ENCODE measurements at places on chromosomes 1 and 21.

DNA sequence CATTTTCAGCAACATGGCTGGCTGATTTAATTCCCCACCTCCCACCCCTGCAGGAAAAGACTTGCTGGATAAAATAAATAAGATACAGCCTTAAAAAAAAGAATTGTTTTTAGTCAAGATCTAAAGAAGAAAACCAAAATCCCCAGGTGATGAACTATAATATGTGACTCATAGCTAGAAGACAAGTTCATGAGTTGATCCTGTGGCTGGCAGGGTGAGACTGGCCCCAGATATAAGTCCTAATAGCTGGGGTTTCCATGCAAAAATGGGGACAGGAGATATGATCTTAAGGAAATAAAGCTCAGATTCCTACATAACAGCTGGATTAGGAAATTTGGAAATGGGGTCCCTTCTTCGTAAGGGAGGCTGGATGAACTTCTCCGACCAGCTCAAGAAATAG is 21.9 kb upstream of the RGSL1 start:
- DNase-seq: no peak

DNA sequence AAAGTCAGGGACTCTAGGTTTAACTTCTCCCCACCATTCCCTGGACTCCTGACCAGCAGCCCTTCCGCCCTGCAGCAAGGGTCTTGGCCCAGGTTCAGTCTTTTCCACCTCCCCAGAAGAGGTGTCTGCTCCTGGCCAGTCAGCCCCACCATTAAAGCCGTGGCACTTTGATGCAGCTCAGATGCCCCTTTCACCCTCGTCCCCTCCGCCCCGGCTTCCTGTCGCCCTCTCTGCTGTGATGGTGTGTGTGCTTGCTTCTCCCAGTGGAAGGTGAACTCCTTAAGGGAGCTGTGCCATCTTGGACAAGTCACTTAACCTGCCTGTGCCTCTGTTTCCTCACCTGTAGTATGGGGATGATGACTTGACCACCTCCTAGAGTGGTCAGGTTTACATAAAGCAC is 17.8 kb upstream of the TTC4 start:
- no peak for DNase-seq

DNA sequence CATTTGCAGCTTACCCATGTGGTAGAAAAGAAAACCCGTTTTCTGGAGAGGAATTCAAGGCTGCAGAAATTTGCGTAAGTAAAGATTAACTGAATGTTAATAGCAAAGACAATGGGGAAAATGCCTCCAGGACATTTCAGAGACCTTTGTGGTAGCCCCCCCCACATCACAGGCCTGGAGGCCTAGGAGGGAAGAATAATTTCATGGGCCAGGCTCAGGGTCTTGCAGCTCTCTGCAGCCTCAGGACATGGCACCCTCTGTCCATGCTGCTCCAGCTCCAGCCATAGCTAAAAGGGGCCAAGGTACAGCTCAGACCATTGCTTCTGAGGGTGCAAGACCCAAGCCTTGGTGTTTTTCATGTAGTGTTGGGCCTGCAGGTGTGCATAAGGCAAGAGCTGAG is 92.7 kb upstream of the ZNF678 start:
- no peak for DNase-seq

GRCh38 chr1:105386489-105386888 is 1636.8 kb downstream of the AMY1C start:
- DNase-seq: no peak

- DNase-seq: no peak
Measured at GRCh38 chr1:39091845-39092645, 65.9 kb downstream of the NDUFS5 start.

GRCh38 chr1:209250861-209251636 is 332.5 kb upstream of the CAMK1G start:
- peak; percentile 50 for DNase-seq

DNA sequence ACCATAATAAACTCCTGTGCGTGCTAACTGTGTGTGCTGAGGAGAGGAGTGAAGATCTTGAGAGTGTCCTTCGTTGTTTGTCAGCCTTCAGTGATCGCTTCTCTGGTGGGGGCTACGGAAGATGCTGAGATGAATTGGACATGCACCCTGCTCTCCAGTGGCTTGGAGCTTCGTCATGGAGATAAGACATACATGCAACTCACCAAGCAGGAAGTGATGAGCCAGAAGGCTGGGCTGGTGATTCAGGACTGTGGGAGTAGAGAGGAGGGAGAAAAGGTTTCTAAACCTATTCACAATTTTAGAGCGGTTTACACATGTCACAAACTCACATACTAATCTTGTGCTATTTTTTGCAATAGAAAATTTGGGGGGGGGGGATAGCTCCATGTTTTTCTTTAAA is 128.9 kb upstream of the ADAR start:
- DNase-seq: peak; percentile 35

- DNase-seq: no peak
Measured at GRCh38 chr1:33459691-33460090, 12.8 kb upstream of the ZSCAN20 start.

- DNase-seq: no peak
Measured at GRCh38 chr1:119046785-119047438, 58.8 kb upstream of the TBX15 start.

- DNase-seq: peak; percentile 72
Measured at GRCh38 chr1:102120910-102121309, 124.2 kb upstream of the OLFM3 start.

GRCh38 chr1:60697204-60697994 is 385.0 kb upstream of the NFIA start:
- no peak for DNase-seq

- DNase-seq: no peak
Measured at GRCh38 chr1:107867422-107867821, 97.6 kb downstream of the VAV3 start.

- no peak for DNase-seq
Measured at GRCh38 chr21:43360441-43361126, 66.3 kb downstream of the SIK1 start.

DNA sequence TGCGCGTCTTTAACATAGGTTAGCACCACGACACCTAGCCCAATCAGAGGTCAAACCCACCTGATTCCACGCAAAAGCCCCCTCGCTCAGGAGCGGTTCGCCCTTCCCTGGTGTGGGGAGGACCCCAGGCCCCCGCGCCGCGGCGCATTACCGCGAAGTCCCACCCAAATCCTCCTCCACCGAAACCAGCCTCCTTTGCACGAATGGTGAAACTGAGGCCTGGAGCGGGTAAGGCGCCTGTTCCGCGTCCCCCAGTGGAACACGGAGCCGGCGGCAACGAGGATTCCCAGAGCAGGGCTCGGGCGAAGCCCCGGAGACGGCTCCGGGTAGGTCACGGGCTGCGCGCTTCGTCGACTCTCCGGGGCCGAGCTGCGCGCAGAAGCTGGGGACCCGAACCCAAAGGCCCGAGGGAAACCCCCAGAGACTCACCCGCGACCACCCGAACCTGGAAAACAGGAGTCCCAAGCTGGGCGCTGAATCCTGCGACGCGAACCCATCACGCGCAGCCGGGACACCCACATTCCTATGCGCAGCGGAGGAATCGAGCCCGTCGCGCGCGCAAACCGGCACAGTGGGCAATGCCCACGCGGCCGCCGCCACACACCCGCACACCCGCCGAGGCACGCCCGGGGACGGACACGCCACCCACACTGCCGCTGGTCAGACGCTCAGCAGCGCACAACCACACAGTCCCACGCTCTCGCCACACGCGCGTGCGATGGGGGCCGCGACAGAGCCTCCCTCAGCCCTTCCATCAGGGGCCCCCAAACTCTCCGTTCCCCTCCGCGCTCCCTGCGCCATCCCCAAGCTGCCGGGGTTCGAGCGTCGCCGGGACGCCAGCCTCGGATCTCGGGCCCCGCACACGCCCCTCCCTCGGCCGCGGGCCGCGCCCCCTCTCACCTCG is 507 bp downstream of the GLIS1 start:
- no peak for DNase-seq

GRCh38 chr1:157784801-157785200 is 7.9 kb upstream of the FCRL2 start:
- no peak for DNase-seq

- DNase-seq: no peak
Measured at GRCh38 chr1:241024834-241025233, 332.2 kb downstream of the RGS7 start.

GRCh38 chr1:38563942-38564735 is 295.4 kb downstream of the RRAGC start:
- no peak for DNase-seq

DNA sequence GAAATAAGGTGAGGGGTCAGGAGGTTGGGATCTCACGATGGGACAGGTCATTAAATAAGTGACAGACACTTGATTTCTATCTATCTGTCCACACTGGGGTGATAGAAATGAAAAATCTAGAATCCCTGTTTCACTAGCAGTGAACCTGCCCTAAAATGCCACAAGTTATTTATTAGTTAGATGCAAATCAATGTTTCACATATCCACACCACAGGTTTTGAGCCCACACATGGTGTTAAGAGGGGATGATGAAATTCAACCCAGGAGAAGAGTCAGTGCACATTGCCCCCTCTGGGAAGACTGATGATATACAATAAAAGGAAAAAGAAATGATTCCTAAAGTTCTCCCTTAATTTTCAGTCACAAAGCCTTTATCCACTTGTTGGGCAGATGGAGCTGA is 10.1 kb upstream of the NTPCR start:
- DNase-seq: no peak

- no peak for DNase-seq
Measured at GRCh38 chr21:36428761-36429432, 43.7 kb downstream of the CHAF1B start.

DNA sequence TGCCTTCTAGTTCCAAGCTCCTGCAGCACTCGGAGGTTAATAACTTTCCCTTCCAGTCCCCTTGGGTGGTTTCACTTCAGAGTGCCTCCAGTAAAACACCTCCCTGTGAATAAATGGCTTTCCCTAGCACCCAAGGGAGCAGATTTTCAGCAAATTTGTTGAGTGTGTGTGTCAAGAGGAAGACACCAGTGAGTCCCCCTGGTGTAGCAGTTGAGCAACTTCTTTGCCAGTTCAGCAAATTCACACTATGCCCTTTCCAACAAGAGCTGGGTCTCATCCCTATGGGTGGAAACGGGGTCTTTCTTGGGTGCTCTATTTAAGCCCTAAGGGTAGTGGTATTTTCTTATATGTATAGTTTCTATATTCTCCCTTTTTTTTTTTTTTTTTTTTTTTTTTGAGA is 806 bp upstream of the AADACL4 start:
- DNase-seq: no peak

GRCh38 chr1:156414461-156415064 is 45.6 kb downstream of the RHBG start:
- no peak for DNase-seq

DNA sequence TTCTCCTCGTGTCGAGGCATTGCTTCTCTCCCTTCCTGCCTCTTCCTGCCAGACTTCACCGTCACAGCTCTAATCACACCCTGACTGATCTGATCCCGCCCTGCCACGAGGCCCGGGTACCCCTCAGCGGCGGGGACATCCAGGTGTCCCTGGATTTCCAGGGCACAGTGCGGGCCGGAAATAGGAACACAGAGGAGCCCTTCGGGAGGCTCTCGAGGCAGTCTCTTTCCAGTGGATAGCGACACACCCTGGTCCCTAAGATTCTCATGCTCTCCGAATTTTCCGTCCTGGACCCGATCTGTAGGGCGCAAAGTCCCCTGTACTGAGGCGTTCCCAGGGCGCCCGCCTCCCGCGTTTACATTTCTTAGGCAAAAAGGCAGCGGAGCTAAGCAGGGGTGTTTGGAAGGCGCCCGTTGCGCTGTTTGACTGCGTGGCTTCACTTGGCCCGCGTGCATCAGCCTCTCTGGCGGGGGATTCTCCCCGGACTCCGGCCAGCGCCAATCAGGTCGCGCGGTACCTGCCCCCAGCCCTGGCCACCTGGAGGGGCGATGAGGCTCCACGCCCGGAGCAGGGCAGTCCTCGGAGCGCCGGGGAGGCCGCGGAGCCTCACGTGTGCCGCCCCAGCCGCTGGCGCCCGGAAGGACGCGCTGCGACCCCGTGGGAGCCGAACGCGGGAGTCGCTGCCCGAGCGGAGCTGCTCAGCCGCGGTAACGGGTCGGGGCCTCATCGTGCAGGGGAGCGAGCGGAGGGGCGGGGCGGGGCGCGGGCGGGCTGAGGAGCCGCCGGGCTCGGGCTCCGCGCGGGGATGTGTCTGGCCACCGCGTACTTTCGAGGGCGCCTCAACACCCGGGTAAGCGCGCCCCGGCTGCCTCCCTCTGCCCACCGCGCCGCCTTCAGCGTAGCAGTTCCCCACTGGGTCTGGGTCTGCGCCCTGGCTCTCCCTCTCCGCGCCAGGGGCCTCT is at the start of gene FAM163A:
Gene FAM163A (plus strand): TSS at position 575 of the 962 bp plus-strand sequence. CDS start 69,807 bp downstream, outside the sequence.
- DNase-seq: no peak
